H4 (cell line): ENCODE measurements at places on chromosomes 1 and 21.

- DNase-seq = no peak
Observed at GRCh38 chr1:114367810-114368209, 143.2 kb downstream of the TRIM33 start.

DNA sequence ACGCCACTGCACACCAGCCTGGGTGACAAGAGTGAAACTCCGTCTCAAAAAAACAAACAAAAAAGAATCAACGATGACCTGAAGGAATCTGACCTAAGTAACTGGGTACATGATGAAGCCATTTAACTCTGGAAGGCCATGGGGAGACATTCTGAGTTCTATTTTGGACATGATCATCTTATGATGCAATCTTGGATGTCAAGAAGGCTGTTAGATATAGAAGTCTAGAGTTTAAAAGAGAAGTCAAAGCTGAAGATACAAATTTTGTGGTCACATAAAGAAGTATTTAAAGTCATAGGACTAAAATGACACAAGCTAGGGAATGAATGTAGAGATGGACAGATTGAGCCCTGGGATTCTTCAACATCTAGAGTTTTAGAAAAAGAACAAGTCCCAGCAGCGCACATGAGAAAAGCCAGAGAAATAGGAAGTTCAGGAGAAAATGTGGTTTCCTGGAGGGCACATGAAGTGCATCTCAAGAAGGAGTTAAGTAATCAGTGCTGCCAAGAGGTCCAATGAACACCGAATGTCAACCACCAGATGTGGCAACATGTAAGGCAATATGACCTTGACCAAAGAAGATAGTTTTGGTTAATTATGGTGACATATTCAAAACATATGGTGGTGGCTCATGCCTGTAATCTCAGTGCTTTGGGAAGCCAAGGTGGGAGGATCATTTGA, 26.8 kb downstream of the ELK4 start:
- DNase-seq = no peak

DNA sequence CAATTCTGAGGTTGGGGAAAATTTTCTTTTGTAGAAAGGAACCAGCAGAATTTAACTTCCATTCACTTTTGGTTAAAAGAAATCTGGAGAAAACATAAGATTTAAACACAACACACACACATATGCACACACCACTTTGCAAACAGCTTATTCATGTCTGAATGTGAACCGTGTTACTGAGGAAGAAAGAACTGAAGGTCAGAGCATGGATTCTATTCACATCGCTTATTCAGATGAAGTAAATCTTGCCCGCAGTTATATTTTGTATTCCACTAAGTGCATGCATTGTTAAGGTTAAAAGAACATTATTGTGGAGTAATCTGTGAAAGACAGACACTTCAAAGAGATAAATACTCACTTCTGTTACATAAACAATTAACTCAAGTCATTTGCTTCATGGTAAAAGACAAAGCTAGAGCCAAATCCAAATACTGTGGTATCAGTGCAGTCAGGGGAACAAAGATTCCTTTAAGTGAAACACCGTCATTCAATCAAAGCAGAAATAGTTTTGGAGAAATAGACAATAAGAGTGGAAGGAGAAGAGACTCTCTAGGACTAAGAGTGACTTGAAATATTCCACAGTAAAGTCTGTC, 82.0 kb downstream of the LRRC53 start:
- DNase-seq = no peak

- peak; percentile 49 for DNase-seq
Observed at GRCh38 chr1:28173151-28173979, 3.1 kb downstream of the PTAFR start.

GRCh38 chr1:167502192-167502551, 16.2 kb downstream of the CD247 start:
- DNase-seq = no peak

GRCh38 chr1:198838022-198838342, 199.1 kb downstream of the PTPRC start:
- DNase-seq = no peak

DNA sequence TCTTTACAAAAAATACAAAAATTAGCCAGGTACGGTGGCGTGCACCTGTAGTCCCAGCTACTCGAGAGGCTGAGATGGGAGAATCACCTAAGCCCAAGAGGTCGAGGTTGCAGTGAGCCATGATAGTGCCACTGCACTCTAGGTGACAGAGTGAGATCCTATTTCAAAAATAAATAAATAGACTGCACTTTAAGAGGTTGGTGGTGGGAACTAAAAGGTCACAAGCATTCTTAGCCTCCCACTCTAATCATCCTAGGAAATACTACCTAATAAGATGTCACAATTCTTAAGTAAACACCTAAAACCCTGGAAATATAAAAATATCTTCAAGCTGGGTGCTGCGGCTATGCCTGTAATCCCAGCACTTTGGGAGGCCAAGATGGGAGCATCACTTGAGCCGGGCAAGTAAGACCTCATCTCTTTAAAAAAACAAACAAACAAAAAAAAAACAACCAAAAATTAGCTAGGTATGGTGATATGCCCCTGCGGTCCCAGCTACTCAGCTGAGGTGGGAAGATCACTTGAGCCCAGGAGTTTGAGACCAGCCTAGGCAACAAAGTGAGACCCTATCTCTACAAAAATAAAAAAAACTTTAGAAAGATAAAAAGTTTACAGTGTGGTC, 4.1 kb downstream of the DCAF8 start:
- no peak for DNase-seq

DNA sequence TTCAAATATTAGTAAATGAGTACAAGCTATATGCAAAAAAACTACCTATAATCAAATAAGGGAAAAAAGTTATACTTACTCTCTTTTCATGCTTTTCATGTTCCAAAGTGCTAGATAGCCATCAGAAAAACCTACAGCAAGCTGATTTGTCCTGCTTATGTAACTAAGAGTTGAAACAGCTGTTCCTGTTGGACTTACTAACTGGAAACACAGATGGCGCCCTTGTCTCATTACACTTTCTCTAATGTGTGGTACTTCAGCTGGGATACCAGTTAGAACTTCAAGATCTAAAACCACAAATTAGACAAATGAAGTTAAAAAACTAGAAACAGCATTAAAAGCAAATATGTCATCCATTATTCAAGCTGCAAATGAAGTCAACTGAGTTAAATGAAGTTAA, 24.3 kb downstream of the AHCTF1 start:
- peak; percentile 42 for DNase-seq

DNA sequence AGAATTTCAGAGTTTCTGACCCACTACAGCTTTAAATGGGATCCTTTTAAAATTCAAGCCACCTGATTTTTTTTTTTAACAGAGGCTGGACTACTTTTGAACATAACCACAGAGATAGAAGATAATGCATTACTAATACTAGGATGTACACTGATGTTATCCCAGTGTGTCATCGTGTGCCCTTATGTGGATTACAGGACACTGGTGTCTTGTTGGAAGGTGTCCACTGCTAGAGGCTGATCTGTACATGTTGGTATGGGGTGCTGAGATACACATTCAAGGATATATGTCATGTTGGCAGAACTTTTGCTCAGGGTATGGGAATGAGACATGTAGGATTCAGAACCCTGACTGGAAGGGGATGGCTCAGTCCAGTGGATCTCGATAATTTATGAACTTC, 56.3 kb downstream of the INAVA start:
- DNase-seq = no peak

DNA sequence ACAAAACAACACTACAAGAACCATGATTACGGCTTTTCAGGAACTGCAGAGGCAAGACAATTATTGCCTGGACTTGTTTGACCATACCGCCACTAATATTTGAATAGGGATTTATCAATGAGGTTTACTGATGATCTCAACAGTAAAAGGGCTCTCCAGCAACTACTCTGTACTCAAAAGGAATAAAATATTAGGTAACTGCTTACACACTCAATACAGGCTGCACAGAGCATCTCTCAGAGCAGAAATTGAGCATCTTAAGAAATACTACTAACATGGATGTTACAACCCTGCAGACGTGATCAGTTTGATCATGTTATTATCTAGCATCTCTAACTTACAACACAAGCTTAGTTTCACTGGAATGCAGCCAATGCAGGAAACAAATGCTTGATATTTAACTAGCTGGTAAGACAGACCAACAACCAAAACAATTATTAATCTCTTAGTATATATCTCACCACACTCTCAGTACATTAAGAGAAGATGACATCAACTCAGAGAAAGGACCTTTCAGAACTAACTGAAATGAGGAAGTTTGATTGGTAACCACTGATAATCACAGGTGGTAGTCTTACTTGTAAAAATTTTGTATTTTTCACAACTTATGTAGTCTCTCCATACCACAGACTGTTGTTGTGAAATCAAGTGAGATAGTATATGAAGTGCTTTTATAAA, 52.2 kb downstream of the PUM1 start:
- no peak for DNase-seq

- DNase-seq = no peak
Observed at GRCh38 chr1:198495631-198496030, 44.8 kb downstream of the ATP6V1G3 start.

GRCh38 chr1:32204943-32205361, 519 bp upstream of the IQCC start:
- DNase-seq = no peak

DNA sequence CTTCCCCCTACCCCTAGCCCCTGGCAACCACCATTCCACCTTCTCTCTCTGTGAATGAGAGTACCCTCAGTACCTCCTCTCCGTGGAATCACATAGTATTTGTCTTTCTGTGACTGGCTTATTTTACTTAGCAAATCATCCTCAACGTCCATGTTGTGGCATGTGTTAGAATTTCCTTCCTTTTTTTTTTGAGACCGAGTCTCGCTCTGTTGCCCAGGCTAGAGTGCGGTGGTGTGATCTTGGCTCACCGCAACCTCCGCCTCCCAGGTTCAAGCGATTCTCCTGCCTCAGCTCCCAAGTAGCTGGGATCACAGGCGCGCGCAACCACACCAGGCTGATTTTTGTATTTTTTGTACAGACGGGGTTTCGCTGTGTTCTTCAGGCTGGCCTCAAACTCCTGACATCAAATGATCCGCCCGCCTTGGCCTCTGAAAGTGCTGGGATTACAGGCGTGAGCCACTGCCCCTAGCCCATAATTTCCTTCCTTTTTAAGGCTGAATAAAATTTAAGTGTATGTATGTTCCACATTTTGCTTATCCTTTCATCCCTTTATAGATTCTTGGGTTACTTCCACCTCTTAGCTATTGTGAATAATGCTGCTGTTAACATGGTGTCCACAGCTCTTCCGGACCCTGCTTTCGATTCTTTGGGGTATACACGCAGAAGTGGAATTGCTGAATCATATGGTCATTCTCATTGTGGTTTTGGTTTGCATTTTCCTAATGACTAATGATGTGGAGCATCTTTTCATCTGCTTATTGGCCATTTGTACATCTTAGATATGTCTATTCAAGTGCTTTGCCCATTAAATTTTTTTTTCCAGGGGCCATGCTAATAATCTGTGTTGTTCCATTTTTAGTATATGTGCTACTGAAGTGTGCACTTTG, 32.3 kb downstream of the ERRFI1 start:
- DNase-seq = no peak

- DNase-seq = peak; percentile 45
Observed at GRCh38 chr1:2073382-2074230, 23.4 kb downstream of the PRKCZ start.

DNA sequence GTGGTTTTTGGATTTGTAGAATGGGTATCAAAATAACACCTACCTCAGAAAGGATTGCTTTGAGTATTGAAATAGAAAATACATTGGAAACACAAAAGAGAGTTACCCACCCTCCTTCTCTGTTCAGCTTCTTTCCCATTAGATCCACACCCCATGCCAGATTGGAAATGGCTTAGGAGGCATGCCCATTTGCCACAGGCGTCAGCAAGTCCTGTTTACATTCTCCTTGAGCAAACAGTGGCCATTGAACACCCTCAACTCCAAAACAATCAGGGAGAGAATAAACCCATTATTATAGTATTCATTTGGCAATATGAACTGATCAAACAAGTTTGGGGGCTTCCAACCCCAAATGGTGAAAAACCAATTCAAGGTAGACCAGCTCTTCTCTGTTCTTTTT, 2.4 kb downstream of the ELAPOR1 start:
- no peak for DNase-seq

GRCh38 chr21:42238185-42238934, 19.4 kb downstream of the ABCG1 start:
- no peak for DNase-seq

- DNase-seq = peak; percentile 60
Observed at GRCh38 chr1:67460676-67461500, 30.7 kb upstream of the SERBP1 start.

DNA sequence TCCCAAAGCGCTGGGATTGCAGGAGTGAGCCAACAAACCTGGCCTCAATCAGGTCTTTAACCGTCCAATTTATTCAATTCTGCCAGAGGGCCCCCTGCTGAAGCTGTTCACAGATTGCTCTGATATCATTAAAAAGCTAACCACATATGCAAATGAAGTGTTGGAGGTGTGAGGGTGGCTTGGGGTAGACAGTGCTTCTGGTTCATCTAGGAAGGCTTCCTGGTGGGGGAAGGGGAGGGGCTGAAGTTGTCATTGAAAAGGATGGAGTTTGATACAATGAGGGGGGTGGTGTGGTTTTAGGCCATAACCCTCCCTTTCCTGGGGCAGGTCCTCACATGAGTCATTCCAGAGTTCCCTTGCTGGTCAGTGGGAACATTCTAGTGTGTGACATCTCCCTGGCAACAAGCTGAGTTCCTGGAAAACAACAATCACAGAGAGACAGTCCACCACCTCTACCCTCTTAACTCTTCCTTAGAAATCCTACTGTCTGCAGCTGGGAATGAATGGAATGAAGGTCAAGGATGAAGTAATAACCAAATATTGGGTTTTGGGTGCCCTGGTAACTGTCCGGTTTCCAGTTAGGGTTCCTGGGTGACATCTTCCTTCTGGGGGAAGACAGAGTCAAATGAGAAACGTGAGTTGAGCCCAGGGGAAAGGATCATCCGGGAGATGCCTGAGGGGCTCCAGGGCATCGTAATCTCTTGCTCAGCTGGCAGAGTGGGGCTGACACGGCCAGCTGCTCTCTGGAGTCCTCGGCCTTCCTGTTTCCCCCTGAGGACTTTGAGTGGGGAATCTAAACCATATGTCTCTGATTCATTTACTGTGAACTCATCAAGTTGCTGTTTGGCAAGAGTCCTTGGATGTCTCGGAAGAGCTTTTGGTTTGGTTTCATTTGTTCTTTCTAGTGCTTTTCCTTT, 32.2 kb downstream of the BATF3 start:
- DNase-seq = peak; percentile 77

DNA sequence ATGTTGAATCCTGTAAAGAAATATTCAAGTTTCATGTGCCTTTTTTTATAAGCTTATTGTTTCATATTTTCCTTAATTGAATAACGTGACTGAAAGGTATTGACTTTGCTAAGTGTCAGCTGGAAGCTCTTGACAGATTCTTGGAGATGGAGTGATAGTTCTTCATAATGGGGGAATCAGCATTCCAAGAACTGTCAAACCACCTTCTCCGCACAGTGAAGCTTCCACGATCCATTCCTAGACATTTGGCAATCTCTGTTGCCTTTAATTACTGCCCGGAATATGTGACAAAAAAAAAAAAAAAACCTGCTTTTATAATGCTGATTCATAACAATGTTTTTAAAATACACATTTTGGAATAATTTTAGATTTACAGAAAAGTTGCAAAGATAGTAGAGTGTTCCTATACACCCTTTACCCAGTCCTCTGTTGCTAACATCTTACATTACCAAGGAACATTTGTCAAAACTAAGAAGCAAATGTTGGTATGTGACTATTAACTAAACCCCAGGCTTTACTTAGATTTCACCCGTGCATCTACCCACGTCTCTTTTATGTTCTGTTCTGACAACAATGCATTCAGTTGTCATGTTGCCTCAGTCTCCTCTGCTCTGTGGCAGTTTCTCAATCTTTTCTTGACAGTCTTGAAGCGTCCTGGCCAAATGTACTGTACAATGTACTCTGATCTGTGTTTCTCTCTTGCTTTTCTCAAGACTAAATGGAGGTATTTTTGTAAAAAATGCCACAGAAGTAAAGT, 674.1 kb downstream of the SMYD3 start:
- DNase-seq = no peak

- DNase-seq = no peak
Observed at GRCh38 chr1:18166929-18167328, 59.3 kb downstream of the IGSF21 start.
